ENCODE measurements at places on chromosomes 7 and 10. TPM values are rescaled to one million over a fixed set of nuclear protein-coding genes. Genes with fewer than 3 reads are reported as not detected.

Gene SNX10
- 3.1 TPM for total RNA-seq

Gene HMX2
- total RNA-seq = 0.15 TPM

Gene ERVW-1
- not detected for total RNA-seq

Gene RELN
- total RNA-seq = 1.4 TPM

GRCh38 chr10:73940634-73941221 lies 29.8 kb downstream of the PLAU start:
- H3K4me1 ChIP-seq = peaks cover 7% of the 10 kb centered on the region
- H3K27me3 ChIP-seq = no peaks in the 10 kb centered on the region
- peak overlapping the region; percentile 6 for H3K4me3 ChIP-seq
- no peaks in the 10 kb centered on the region for H3K36me3 ChIP-seq
- peak; percentile 89 for DNase-seq
